ENCODE measurements at places on chromosomes 13 and 19.

GRCh38 chr19:47037766-47038165 lies 10.7 kb downstream of the TMEM160 start:
- DNase-seq, result no peak

- DNase-seq, result no peak
These were observed 51.7 kb upstream of the RNF113B start for GRCh38 chr13:98228661-98229341.

DNA sequence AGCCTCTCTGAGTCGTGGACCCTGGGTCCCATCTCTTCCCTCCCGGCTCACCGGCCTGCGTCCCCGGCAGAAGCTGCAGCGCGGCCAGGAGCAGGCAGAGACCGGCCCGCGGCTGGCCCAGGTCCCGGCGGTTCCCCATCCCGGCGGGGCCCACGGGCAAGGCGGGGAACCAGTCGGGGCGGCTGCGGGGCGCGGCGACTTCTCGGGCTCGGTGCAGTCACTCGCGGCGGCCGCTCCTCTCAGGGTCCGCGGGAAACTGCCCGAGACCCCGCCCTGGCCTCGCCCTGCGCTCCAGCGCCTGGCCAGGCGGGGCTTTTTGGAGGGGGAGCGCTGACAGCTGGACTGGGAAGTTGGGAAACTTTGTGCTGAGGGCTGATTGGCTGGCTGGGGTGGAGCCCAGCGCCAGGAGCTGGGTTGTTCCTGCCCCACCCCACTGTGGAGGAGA lies at the start of gene COL5A3:
COL5A3 (minus strand) TSS at position 258 of the 445 bp plus-strand sequence; CDS start at position 139, 119 bp downstream.
- DNase-seq, result no peak

GRCh38 chr13:97058926-97059325 lies 64.7 kb upstream of the OXGR1 start:
- DNase-seq, result no peak

- DNase-seq, result no peak
These were observed 115.1 kb downstream of the KCNRG start for GRCh38 chr13:50130123-50130946.

- DNase-seq, result no peak
These were observed 29.1 kb upstream of the NCCRP1 start for GRCh38 chr19:39167461-39168257.

GRCh38 chr13:43019811-43020210 lies 3.6 kb upstream of the DNAJC15 start:
- DNase-seq, result no peak

DNA sequence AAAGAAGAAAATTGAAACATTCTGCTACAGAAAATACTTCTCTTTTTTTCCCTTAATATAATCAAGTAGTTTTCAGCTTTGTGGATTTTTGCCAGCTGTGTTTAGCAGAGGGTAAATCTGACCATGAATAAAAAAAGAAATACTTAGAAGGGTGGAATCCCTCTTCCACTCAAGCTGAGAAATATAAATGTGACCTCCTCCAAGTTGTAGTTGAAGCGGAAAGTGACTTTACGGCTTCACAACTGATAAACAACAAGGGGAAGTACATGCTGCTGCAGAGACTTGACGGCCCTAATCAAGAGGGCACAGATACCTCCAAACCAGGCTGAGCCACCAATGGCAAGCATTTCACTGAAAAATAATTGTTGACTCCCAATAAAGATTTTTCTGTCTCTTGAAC lies 785.0 kb downstream of the SLITRK5 start:
- DNase-seq, result no peak

- no peak for DNase-seq
These were observed 36.7 kb downstream of the MBNL2 start for GRCh38 chr13:97258801-97259200.

DNA sequence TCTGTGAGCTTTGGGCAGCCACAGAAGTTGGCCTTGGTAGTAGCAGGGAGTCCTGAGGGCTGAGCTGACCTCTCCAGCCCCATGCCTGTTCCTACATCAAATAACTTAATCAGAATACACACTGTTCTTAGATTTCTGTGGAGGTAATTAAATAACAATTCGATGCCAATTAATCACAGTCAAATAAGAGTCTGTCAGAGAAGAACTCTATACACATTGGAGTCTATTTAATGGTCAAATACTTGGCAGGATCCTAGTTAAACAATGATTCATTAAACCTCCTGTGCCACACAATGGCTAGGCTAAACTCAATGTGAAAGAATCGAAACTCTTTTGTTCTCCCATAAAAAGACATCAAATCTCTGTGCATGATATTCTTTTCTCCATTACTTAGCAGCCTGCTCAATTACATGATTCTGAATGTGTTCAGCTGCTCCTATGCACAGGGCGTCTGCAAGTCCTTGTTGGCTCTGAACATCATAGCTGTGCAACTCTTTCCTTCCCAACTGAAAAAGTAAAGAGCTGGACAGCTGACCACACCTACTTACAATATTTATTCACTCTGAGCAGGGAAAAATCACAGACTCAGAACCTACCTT lies 173.1 kb downstream of the ABCC4 start:
- no peak for DNase-seq

Measured in GM19239 (cell line).